DMS79 treated with DMSO at 0.1 percent for 48 hours (cell line): ENCODE measurements at places on chromosomes 16 and 17.

- DNase-seq = no peak
These were observed 27.0 kb downstream of the SLC7A5 start for GRCh38 chr16:87842209-87842869.

- no peak for DNase-seq
These were observed 26.6 kb upstream of the GSE1 start for GRCh38 chr16:85586380-85587104.

DNA sequence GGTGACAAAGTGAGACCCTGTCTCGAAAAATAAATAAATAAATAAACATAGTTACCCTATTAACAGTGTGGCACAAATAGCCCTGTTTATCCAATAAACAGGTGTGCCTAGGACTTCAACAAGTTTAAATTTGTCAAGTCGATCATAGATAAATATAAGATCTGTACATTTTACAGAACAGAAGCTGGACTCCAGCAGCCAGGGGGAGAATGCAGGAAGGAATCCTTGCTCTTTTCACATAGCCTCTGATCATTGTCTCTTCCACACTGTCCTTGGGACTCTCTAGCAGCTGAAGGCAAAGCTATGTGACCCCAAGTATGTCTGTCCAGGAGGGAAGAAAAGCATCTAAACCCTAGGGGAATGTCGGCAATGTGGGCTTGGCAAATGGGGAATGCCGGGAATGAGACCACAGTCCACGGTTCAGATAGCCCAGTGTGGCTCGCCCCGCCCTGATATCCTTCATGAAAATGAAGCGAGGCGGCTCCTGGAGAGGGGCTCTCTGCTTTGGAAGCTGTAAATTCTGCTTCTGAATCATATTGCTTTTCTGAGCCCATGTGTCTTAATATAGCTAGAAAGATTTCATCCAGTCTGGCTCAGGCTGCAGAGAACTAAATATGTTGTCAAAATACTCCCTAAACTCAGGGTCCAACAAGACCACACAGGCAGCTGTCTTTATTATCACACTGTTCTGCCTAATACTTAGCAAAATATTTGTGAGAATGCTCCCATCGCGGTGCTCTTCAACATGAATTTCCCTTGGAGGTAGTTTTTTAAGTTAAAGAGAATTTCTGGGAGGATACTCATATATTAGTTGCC lies 24.9 kb upstream of the GRB2 start:
- DNase-seq = no peak

GRCh38 chr17:35617505-35617904 lies 30.4 kb downstream of the AP2B1 start:
- peak; percentile 99 for DNase-seq

DNA sequence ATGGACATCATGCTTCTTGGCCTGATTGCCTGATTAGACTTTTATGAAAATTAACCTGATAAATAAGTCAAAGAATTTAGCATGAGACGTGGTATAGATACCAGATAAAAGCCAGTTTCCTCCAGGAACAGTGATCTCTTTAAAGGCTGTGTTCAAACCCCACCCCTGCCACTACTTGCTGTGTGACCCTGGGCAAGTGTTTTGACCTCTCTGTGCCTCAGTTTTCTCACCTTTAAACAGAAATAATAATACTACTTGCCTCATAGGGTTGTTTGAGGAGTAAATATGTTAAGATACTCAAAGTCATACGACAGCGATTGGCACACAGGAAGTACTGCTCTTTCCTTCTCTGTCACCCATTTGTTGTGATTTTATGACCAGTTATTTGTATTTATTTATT lies 115.5 kb downstream of the MAF start:
- no peak for DNase-seq

GRCh38 chr17:80034791-80035686 lies 633 bp downstream of the TBC1D16 start:
- DNase-seq = peak; percentile 19

DNA sequence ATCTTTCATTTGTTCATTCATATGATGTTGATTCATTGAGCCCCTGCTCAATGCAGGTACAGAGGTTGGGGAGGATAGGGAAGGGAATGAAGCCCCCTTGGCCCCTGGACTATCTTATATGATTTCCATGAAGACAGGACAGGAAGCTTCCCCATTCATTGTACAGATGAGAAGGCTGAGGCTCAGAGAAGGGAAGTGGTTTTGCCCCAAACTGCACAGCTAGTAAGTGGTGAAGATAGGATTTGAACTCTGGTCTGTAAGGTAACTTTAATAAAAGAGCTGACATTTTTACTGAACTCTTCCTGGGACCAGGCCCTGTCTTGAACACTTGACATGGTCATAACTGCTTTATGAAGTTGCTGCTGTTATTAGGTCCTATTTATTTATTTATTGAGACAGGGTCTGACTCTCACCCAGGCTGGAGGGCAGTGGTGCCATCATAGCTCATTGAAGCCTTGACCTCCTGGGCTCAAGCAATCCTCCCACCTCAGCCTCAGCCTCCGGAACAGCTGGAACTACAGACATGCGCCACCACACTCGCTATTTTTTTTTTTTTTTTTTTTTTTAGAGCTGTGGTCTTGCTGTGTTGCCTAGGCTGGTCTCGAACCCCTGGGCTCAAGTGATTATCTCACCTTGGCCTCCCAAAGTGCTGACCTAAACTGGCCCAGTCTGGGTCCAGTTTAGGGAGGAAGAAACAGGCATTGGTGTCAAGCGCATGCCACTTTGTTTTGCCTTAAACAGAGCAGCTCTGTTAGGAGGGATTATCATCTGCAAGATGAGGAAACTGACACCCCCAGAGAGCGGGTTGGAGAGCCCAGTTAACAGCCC lies 5.0 kb downstream of the CTF1 start:
- DNase-seq = no peak

- DNase-seq = no peak
These were observed 773 bp downstream of the NTN3 start for GRCh38 chr16:2471653-2472487.

GRCh38 chr16:76303637-76304314 lies 26.6 kb downstream of the CNTNAP4 start:
- no peak for DNase-seq

DNA sequence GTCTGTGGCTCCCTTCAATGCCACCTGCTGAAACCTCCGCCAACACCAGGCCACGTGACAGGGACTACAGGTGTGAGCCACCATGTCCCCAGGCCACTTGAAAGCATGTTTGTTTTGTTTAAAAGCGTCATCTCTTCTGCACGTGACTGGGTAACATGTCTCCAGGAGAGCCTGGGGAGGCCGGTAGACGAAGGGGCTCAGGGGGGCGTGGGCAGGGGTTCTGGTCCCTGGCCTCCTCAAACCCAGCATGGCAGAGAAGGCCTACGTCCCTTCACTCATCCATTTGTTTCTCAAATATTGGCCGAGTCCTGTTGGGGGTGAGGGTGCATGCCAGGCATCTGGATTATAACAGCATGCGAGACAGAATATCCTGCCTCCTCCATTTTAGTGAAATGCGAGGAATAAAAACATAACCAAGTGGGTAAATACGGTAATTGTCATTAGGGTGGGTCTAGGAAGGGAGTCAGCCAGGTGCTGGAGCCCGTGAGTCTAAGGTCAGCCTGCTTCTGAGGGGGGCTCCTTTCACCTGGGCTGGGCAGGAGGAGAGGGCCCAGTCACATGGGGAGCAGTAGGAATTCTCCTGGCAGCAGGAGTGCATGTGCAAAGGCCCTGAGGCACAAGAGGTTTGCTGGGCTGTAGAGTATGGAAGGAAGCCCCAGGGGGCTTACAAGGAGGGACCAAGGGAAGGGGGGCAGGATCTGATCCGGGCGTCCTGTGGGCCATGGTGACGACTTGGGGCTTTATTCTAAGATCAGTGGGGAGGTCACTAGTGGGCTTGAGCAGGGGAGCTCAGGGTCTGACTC lies 26.8 kb upstream of the CIBAR2 start:
- DNase-seq = no peak

GRCh38 chr17:78534492-78535272 lies 42.5 kb downstream of the DNAH17 start:
- DNase-seq = peak; percentile 24

- DNase-seq = no peak
These were observed 10.1 kb upstream of the CA4 start for GRCh38 chr17:60139438-60140285.

DNA sequence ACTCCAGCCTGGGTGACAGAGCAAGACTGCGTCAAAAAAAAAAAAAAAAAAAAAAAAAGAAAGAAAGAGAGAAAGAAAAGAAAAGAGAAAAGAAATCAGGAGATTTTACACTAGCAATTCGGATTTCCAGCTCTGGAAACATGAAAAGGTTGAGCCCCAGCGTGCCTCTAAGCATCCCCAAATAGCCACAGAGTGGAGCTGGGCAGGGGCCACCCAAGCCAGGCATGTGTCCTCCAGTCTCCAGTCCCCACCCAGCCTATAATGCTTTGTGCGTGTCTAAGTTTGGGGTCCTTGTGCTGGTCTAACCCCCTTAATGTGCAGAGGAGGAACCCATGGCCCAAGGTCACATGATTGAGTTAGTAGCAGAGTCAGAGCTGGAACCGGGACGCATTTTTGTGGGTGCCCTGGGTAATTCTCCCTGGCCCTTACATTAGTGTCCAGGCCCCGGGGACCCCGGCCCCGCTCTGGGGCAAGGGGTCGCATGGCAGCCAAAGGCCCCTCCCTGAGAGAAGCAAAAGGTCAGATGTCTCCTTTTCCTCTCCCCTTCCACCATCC lies 19.9 kb downstream of the ADAM11 start:
- DNase-seq = no peak

- DNase-seq = peak; percentile 54
These were observed 1243.8 kb downstream of the CDH8 start for GRCh38 chr16:60792437-60792836.

- DNase-seq = peak; percentile 74
These were observed 1.1 kb upstream of the RAPGEFL1 start for GRCh38 chr17:40175928-40176753.

GRCh38 chr17:29256735-29257466 lies 10.2 kb downstream of the CRYBA1 start:
- DNase-seq = no peak

GRCh38 chr17:360092-360750 lies 7.6 kb upstream of the RPH3AL start:
- DNase-seq = no peak

DNA sequence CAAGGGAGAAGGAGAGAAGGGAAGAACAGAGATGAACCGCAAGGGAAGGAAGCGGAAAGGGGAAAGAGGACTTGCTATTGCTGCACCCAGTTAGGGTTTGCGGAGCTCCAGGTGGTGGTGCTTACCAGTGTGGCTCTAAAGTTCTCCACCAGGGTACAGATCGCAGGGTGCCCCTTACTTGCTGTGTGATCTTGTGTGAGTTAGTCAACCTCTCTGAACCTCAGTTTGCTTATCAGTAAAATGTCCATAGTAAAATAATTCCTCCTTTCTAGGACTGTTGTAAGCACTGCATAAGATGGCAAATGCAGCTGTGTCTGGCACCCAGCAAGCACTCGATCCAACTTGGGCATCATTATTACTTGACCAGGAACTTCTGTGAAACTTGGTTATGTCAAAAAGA lies 230.7 kb upstream of the CDH5 start:
- no peak for DNase-seq

- DNase-seq = no peak
These were observed 170.2 kb downstream of the CEP112 start for GRCh38 chr17:66021757-66022156.

- no peak for DNase-seq
These were observed 22.1 kb downstream of the IRF8 start for GRCh38 chr16:85921026-85921425.

- DNase-seq = no peak
These were observed 42.3 kb downstream of the HNF1B start for GRCh38 chr17:37702598-37702997.

- no peak for DNase-seq
These were observed 124.0 kb upstream of the ADAMTS18 start for GRCh38 chr16:77558786-77559185.

DNA sequence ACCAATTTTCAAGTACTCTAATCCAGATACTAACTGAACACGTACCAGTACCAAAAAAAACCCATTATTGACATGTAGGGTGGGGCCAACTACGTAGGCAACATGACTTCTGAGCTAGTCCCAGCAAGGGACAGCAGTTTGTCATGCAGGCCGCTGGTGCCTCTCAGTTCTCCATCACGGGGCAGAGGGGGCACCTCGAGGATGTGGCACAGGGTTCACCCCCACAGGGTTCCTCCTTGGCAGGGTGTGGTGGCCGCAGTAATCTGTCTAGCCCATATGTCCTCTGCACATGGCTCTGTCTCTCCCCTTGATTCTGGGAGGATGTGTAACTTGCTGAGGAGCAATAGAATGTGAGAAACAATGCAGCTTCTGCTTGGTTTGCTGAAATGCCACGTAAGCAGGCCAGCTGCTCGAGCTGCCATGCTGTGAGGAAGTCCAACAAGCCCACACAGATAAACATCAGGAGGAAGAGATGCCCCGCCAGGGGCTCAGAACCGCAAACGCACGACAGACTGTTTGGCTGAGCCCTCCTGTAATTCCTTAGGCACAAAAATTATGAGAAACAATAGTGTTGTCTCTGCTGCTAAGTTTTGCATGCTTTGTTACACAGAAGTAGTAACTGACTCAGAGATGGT lies 62.4 kb downstream of the NT5M start:
- DNase-seq = no peak

GRCh38 chr16:89010210-89010925 lies 33.4 kb upstream of the CBFA2T3 start:
- no peak for DNase-seq

DNA sequence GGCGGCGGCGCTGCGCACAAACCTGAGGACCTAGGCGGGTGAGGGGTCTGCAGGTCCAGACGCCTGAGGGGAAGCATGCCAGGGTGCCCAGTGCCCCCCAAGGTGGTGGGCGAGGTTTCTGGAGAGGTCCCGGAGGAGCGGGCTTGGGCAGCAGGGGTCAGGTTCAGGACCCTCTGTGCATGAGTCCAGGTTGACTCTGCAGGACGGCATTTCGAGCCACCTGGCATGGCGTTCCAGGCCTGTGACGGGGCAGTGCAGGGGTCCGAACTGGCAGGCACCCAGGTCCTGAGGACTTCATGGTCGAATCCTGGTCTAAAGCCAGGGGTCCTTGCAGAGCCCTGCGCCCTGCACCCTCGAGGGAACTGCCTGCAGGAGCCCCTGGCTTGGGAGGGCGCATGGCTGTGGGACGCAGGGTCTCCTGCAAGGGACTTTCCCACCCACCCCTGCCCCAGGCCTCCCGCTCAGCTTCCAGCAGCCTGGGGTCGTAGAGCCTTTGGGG lies 3.5 kb downstream of the SLC16A3 start:
- no peak for DNase-seq

- peak; percentile 13 for DNase-seq
These were observed 892 bp downstream of the ABCC1 start for GRCh38 chr16:15950161-15950854.

- no peak for DNase-seq
These were observed 6.2 kb downstream of the RBFOX1 start for GRCh38 chr16:7338826-7339225.

- DNase-seq = no peak
These were observed 23.2 kb downstream of the SLC7A6OS start for GRCh38 chr16:68287276-68288251.

GRCh38 chr16:49542391-49542891 lies 168.8 kb downstream of the C16orf78 start:
- DNase-seq = no peak

- no peak for DNase-seq
These were observed 65.6 kb downstream of the SDR42E1 start for GRCh38 chr16:81945665-81946064.

DNA sequence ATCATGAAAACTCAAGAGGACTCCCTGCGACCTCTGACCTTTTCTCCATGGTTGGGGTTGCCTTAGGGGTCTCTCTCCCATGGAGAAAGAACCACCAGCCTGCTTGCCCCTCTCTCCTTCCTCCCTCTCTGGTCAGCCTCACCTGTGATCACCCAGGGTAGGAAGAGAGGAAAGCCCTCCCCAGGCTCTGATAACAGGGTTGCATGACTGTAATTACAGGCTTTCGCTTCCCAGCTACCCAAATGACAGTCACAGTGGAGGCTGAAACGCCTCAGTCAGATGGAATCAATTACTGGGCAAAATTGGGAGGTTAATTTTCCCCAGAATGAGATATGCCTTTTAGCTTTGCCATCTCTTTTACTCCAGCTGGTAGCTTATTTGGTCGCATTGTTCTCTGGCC lies 265.8 kb upstream of the SOX9 start:
- no peak for DNase-seq
